ENCODE measurements at places on chromosomes 12 and 14.

GRCh38 chr14:72444701-72445100, 449.2 kb downstream of the DPF3 start:
- no peak for DNase-seq

GRCh38 chr12:118494776-118495175, 118.4 kb downstream of the SUDS3 start:
- no peak for DNase-seq

DNA sequence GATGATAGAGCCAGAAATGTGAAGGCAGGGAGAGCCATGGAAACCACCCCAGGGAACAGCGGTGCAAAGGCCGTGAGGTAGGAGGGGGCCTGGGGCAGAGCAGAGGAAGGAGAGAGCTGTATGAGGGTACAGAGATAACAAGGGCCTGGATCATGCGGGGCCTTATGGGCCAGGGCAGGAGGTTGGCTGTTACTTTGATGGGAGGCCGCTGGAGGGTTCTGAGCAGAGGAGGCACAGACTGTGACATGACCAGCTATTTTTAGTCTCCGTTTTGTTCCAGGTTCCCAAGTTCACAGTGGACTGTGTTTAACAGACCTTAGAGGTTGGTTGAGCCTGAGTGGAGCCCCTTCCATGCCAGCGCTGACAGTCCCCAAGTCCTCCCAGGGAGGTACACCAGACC, 118.6 kb downstream of the GCH1 start:
- DNase-seq: no peak

GRCh38 chr12:74890237-74890599, 319.4 kb downstream of the KCNC2 start:
- DNase-seq: peak; percentile 72

DNA sequence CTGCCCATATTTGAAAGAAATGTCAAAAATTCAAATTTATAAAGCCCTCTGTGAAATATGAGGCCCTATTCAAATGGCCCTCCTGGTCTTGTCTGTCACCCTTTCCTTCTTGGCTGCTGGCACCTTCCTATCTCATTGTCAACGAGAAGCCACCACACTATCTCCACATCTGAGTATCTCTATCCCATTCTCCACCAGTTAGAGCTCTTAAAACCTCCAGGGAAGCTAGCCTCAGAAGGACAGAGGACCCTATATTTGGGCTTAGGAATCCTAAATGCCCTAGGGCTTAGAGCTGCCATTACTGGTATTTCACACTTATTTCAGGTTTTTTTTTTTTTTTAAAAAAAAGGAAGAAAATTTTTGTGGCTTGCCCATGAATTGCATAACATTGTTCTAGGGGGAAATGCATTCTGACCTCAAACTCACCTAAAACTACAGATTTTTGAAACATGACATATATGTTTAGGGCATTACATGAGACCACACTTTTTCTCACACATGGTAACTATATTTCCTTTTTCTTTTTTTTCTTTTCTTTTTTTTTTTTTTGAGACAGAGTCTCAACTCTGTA, 25.0 kb downstream of the SLC25A21 start:
- DNase-seq: no peak

GRCh38 chr14:70726651-70727375, 82.5 kb downstream of the MAP3K9 start:
- no peak for DNase-seq

- no peak for DNase-seq
Measured at GRCh38 chr14:60343571-60344071, 94.6 kb downstream of the PPM1A start.

DNA sequence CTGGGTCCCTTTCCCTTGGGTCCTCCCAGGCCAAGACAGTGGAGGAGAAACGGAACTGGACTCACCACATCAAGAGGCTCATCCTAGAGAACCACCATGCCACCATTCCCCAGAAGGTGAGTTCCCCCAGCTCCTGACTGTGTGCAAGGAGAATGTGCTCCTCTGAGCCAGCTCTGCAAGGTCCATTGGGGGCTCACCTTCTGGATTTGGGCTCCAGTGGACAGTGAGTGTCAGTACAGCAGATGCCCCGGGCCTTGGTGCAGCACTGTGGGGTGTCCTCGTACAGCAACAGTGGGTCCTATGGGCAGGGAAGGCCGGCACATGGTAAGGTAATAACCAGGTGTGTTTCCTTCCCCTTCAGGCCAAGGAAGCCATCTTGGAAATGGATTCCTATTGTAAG, 27.8 kb downstream of the PLEKHG3 start:
- no peak for DNase-seq

GRCh38 chr14:89681086-89682018, 264.3 kb upstream of the FOXN3 start:
- no peak for DNase-seq

GRCh38 chr12:45191239-45191638, 24.7 kb upstream of the ANO6 start:
- DNase-seq: no peak

DNA sequence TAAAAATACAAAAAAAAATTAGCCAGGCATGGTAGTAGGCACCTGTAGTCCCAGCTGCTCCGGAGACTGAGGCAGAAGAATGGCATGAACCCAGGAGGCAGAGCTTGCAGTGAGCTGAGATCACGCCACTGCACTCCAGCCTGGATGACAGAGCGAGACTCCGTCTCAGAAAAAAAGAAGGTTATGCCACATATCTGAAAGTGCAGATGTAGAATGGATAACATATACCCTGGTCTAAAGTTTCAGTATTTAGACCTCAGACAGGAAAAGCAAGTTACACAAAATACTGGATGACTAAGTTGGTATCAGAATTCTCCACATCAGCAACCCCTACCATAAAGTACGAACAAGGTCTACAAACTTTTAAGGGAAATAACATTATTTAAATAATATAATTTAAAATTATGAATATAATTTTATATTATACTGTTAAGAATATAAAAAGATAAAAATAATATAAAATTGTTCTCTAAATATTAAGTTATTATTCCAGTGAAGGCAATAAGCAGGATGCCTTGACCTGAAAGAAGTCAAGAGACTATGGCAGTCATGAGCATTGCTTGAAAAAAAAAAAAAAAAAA, 169.9 kb downstream of the CRADD start:
- DNase-seq: no peak

DNA sequence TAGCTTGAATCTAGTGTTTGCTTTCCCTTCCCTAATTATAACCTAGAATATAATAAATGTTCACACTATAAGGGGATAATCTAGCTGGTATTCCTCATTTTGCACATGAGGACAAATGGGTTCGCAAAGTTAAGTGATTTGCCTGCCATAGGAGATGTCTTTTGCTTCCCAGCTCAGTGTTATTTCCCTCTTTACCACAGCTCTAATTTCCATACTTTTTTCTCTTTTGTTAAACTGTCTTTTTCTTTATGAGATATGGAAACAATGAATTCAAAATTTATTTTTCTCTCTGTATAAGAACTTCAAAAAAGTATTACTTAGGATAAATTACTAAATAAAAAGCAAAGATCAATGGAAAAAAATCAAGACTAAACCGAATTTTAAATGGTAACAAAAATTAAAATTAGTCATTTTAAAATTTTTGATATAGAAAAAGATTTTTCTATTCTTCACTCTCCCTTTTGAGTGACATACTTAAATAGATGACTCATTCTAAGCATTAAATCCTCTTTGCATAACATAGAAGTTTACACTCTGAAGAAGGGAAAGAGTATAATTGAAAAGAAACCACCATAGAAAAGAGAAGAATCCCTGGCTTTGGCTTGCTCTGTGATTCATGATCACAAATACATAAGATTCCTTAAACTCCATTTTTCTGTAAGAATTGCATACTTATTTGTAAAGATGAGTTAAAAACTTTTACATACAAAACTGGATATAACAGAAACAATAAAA, 97.3 kb downstream of the INSM2 start:
- DNase-seq: no peak

- no peak for DNase-seq
Measured at GRCh38 chr14:27370775-27371174, 772.9 kb upstream of the NOVA1 start.

- no peak for DNase-seq
Measured at GRCh38 chr14:74684434-74684833, 28.4 kb downstream of the AREL1 start.

- DNase-seq: no peak
Measured at GRCh38 chr14:63496837-63497400, 46.3 kb downstream of the PPP2R5E start.

GRCh38 chr14:75559451-75560222, 18.8 kb upstream of the FLVCR2 start:
- DNase-seq: no peak

DNA sequence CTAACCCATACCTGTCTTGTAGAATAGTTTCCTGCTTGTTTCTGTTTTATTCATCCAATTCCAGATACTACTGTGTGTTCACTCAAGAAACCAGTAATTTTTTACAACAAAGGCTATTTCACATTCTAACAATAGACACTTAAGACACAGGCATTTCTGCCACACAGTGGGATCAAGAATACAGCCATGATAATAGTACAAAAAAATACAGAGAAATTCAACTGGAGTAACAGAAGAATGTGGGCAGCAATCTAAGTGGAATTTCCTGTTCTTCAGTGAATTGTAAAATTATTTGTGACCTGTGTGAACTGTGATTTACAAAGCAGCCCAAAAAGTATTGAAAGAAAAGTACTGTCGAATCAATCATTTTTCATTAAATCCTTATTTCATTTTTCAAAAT, 282.9 kb downstream of the CCER1 start:
- DNase-seq: no peak

DNA sequence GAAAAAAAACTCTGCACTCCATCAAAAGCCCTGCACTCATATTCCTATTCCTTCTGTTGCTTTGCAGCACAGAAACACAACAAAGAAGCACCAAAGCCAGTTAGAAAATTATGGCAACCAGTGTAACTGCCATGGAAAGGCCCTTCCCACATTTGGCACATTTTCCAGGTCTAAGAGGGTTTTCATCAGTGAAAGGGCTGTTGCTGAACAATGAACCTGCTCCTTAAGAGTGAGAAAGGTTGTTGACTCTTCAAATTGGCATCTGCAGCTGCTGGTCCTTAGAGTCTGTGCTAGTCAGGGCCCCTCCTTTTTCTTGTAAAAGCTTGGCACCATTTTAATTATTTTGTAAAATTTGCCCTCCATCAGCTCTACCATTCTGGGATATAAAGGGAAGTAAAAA, 378.7 kb upstream of the KITLG start:
- peak; percentile 87 for DNase-seq

- DNase-seq: no peak
Measured at GRCh38 chr12:72865921-72866320, 593.8 kb downstream of the TRHDE start.

- peak; percentile 10 for DNase-seq
Measured at GRCh38 chr14:93160353-93160801, 24.3 kb downstream of the MOAP1 start.

DNA sequence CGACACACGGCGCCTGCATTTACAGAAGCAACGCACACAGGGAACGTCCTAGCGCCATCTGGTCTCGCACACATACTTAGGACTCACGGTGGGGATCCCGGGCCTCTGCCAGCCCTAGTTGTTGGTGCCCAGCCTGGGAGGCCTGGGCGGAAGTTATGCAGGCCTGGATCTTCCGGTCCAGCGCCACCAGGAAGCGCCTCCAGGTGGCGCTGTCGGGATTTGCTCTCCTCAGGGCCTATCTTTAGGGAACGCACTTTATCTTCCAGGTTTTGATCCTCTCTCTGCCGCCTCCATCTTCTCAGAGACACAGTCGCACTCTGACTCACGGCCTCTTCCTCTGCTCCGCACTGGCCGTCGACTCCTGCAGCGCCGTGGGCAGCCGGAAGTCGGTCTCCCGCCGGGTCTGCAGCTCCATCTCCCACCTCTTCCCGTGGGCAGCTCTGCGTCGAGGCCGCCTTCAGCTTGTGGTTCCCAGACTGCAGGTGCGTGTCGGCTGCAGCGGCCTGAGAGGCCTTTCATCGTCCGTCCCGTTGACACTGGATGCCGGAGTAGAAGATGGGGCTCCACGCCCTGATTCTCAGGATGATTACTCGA, 760.4 kb downstream of the TMEM121 start:
- no peak for DNase-seq

DNA sequence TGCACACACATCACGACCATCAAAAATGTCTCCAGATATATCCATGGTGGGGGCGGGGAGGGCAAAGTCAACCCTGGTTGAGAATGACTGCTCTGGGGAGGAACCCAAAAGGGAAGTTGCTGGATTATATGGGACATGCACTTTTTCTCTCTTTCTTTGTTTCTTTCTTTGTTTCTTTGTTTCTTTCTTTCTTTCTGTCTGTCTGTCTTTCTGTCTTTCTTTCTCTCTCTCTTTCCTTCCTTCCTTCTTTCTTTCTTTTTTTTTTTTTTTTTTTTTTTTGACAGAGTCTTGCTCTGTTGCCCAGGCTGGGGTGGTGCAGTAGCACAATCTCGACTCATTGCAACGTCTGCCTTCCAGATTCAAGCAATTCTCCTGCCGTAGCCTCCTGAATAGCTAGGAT, 71.5 kb downstream of the TBX5 start:
- DNase-seq: no peak

DNA sequence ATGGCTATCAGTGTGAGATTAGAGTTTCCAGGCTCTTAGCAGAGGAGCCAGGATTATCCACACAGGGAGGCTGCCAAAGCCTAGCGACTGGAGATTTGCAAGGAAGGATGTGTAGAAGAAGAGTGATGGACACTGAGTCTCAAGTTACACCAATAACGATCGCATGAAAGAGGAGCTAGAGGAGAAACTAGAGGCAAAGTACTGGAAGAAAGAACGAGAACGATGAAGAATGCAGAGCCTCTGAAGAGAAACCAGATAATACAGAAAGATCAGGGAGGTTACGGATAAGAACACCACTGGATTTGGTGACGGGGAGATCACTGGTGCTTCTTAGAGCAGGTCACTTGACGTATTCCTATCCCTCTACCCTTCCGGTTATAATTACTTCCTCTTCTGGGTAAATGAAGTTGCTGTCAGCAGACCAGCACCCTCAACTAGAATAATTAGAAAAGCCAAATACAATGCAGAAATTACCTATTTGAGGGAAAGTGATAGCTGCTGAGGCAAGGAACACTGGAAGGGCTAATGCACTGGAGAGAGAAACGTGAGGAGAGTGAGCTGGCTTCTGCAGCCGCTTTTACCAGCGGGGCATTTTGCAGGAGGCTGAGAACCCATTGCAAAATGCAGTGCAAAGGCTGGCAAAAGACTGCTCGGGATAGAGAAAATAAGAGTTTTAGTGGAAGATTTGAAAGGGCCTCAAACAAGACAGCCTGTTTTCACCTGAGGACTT, 93.1 kb upstream of the HIF1A start:
- DNase-seq: no peak
